ENCODE measurements at places on chromosomes 4 and X.

- DNase-seq: no peak
Observed at GRCh38 chr4:54169176-54169575, 59.9 kb upstream of the PDGFRA start.

DNA sequence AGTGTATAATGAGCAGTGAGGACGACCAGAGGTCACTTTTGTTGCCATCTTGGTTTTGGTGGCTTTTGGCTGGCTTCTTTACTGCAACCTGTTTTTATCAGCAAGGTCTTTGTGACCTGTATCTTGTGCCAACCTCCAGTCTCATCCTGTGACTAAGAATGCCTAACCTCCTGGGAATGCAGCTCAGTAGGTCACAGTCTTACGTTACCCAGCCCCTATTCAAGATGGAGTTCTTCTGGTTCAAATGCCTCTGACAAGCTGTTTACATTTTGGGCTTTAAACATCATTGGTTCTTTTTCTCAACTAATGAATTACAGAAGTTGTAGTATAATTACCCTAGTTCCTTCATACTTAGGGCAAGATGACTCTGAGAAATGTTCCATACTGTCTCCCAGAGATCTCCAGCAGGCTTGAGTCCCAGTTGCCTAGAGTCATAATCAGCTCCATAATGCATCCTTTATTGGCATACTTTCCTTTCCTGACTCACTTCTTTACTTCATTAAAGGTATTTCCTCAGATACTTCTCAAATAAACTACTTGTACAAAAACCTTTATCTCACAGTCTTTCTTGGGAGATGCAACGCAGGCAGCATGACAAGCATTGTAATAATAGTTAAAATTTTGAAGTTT is 136.5 kb downstream of the KDM6A start:
- no peak for DNase-seq

DNA sequence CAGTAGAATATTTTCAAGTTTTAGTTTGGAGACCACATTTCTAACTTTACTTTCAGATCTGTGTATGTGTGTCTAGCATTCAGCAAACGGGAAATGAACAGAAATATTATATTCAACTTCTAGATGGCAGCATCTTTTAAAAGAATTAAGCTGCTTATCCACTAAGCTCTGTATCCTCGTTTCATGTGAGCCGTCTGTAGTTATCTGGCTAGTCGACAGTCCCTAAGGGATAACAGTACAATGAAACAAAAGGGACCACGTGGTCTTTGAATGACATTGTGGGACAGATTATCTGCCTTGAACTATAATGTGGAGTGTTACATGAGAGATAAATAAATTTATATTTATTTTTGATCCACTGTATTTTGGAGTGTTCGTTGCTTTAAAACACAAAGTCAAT is 35.8 kb upstream of the PRSS12 start:
- DNase-seq: no peak

GRCh38 chr4:182944484-182945213 is 27.5 kb upstream of the DCTD start:
- no peak for DNase-seq

DNA sequence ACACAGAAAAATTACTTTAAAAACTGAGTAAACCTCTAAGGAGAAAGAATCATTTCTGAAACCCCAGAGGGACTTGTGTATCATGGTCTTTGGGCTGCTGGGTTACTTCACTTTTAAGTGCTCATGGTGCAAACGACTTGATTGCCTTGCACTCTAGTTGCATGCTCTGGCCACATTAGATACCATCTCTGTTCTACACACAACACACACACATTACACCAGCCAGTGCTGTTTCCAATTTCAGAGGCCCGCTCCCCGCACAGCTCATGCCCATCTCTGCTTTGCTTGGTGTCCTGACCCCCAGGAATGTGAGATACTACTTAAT is 2.1 kb downstream of the PPP3CA start:
- DNase-seq: no peak

- no peak for DNase-seq
Observed at GRCh38 chr4:183430317-183430993, 14.0 kb upstream of the CDKN2AIP start.

DNA sequence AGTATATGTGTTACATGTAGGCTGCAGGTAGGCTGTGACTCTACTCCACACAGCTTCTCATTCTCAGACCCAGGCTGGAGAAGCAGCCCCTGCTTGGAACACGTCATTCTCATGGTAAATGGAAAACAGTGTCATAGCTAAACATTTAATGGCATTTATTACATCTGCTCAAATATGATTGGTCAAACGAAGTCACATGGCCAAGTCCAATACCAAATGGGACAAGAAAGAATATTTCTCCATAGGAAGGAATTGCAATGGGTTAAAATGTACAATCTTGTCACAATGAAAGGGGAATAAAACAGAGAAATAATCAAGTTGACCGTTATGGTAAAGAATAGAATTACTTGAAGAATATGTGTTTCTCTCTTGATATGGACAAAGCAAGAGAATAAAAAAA is 198.6 kb downstream of the ANAPC10 start:
- no peak for DNase-seq

GRCh38 chrX:18871161-18871890 is 112.6 kb downstream of the PHKA2 start:
- DNase-seq: no peak

- DNase-seq: no peak
Observed at GRCh38 chrX:153530411-153531129, 13.1 kb downstream of the ATP2B3 start.

DNA sequence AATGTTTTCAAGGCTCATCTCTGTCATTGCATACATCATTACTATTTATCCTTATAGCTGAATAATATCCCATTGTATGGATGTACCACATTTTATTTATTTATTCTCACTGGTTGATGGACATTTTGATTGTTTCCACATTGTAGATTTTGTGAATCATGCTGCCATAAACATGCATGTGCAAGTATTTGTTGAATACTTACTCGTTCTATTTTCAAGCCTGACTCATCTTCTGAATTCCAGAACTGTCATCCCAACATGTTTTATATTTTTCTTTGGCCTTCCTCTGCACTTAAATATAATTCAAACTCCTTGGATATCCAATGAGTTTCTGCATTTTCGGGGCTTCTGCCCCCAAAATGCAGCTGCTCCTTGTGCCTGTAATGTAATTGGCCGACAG is 77.6 kb downstream of the MXRA5 start:
- DNase-seq: no peak

DNA sequence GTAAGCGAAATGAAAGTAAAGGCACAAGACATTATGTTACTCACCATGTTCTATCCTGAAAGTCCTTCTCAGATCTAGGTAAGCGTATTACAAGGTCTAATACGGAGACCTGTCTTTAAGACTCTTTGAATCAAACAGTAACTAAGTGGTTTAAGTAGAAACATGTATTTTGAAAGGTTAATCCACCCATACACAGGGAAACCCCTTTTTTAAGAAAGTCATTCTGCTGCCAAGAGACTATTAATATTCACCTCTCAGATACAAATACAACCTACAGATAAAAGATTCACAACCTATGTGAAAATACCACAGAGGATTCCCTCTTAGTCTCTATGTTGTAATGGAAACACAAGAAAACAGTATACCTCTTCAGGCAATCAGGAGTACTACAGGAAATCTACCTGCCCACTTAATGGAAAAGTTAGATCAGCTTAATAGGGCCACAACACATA is 63.2 kb upstream of the TNIP3 start:
- no peak for DNase-seq

- no peak for DNase-seq
Observed at GRCh38 chr4:52968691-52969090, 106.6 kb downstream of the RASL11B start.

GRCh38 chr4:55407764-55408163 is 12.0 kb downstream of the TMEM165 start:
- no peak for DNase-seq

All from fibroblast of the conjunctiva (primary cell).